ENCODE measurements at places on chromosomes 5 and 9. TPM values are rescaled to one million over a fixed set of nuclear protein-coding genes. Genes with fewer than 3 reads are reported as not detected.

Gene SLC25A2
- polyA plus RNA-seq: not detected

Gene EGR1
- not detected for polyA plus RNA-seq

DNA sequence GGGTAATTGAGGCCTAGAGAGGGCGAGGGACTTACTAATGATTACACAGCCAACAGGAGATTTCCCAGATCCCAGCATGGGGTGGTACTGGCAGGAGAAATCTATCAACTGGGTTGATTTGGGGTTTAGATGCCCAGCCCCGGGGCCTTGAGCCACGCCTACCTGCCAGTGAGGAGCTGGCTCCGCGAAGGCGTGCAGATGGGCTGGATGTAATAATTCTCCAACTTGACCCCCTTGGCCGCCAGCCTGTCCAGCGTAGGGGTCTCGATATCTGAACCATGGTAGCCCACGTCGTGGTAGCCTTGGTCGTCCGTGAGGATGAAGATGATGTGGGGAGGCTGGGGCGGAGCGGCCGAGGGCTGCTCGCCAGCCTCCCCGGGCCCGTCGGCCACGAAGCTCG is 804 bp downstream of the ARSI start:
- DNase-seq: no peak

DNA sequence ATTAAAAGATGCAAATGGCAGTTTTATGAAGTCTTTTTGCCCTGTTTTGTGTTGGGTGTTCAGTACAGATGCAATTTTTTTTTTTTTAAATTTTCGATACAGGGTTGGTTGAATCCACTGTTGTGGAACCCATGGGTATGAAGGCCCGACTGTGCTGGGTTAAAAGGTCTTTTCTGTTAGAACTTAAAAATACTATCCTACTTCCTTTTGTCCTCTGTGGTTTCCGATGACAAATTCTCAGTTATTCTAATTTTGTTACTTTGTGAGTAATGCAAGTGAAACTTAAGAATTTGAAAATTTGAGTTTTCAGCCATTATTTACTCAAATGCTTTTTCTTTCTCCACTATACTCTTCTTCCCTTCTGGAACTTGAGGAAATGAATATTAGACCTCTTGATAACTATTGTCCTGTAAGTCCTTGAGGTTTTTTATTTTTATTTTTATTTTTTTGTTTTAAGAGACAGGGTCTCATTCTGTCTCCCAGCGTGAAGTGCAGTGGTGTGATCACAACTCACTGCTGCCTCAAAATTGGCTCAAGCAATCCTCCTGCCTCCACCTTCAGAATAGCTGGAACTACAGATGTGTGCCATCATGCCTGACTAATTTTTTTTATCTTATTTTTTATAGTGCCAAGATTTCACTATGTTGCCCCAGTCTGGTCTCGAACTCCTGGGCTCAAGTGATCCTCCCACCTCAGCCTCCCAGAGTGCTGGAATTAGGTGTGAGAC is 67.5 kb downstream of the ZCCHC7 start:
- DNase-seq: no peak

DNA sequence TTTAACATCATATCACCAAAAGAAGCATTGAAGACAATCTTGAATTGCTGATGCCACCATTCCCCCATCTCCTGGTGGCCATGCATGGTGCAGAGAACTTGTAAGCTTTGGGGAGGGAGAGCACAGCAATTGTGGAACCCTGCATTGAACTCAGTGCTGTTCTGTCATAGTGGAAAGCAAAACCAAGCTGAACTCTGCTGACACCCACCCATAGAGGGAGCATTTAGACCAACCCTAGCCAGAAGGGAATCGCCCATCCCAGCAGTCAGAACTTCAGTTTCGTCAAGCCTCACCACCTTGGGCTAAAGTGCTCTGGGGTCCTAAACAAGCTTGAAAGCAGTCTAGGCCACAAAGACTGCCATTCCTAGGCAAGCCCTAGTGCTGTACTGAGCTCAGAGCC is 37.4 kb upstream of the RUSC2 start:
- no peak for DNase-seq
